ENCODE measurements at places on chromosomes 7 and 10.
A peak's percentile ranks its signal among the peaks of the same experiment; 100 is the strongest.

DNA sequence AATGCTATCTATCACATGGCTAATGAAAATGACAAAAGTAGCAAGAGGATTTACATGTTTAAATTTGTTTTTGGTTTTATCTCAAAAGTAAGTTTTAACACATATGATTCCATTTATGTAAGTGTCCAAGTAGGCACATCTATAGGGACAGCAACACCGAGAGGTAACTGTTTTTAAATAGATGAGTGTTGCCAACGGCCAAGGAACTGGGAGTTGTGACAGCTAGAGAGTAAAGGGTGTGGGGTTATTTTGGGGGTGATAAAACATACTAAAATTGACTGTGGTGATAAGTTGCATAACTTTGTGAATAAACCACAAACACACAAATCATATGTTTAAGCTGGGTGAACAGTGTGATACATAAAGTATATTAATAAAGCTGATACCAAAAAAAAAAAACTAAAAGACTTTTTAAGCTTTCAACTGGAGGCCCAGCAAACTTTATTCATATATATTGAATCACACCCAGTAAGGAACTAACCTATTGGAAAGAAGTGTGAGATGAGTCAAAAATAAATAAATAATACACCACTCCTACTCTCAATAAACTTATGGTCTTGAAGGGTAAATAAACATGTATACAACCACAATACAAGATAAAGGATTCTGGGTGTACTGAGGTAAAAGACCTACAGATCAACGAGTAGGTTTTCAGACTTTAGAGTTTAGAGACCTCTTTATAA, 33.0 kb downstream of the LRRC72 start:
- DNase-seq: peak; percentile 4

DNA sequence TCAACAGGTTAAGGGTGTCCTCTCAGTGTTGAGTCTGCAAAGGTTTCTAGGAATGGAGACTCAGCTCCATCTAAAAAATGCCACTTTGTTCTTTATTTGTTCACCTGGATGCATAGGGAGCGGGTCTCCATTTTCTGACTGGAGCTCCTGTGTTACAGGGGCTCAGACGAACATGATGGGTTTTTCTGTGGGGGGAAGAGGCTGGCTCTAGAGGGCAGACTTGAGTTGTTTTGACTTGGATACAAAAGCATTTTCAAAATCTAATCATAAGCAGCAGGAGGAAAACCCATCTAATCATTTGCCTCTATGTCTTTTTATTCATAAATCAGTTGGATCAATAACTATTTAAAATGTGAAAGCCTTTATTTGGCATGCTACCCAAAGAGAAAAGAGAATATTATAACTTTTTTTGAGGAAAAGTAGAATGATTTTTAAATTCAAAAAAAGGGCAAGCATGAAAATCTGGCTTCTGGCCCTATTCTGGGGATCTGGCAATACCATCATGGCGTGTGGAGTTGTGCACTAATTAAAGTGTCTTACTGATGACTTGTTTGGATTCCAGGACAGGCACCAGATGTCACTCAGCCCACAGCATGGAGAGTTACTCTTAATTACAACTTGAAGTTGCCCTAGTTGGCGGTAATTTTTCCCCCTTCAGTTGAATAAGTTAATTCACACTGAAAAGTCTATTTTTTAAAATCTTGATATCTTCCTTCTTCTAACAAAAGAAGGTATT, 594.9 kb downstream of the REEP3 start:
- peak; percentile 1 for DNase-seq

GRCh38 chr7:101206665-101207042, 5.8 kb upstream of the MOGAT3 start:
- DNase-seq: no peak

GRCh38 chr10:130040351-130040750, 70.3 kb downstream of the C10orf143 start:
- DNase-seq: no peak

DNA sequence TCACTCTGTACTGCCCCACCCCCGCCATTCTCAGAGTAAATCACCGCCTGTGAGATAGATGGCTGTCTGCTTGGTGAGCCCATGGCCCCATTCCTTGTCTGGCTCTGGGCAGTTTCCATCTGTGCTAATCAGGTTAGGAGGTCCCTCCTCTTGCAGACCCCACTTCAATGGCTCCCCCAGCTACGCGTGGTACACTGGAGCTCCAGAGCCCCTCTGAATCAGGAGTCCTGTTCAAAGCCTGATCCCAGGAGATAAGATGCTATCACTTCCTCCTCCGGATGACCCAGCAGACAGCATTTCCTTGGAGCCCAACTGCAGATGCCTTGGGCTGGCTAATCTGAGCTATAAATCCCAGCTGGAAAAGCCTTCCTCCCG, 122.3 kb downstream of the SH3PXD2A start:
- no peak for DNase-seq

DNA sequence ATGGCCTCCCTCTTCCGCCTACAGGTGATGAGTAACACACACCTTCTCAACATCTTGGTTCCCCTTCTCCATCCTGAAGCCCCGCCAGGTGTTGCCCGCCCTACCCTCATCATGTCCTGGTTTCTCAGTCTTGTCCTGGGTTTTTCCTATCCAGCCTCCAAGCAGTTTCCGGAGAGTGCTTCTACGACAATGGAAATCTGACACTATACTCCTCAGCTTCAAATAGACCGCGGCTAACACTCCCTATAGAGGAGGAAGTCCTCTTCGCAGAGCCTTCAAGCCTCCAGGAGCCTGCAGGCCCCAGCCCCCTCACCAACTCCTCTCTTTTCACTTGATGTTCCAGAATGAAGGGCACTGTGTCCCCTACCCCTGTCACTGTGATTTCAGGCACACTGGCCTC, 147.4 kb downstream of the PRPF18 start:
- DNase-seq: no peak

DNA sequence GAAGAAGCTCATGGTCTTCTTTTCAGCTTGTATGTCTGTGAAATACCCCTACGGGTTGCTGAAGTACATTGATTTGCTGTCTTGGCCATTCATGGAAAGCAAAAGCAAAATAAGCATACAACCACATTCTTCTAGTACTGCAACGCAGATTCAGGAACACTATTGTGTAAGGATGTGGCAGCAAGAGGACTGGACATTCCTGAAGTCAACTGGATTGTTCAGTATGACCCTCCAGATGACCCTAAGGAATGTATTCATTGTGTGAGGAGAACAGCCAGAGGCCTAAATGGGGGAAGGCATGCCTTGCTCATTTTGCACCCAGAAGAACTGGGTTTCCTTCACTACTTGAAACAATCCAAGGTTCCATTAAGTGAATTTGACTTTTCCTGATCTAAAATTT, 133.4 kb upstream of the ANKRD1 start:
- DNase-seq: peak; percentile 83

DNA sequence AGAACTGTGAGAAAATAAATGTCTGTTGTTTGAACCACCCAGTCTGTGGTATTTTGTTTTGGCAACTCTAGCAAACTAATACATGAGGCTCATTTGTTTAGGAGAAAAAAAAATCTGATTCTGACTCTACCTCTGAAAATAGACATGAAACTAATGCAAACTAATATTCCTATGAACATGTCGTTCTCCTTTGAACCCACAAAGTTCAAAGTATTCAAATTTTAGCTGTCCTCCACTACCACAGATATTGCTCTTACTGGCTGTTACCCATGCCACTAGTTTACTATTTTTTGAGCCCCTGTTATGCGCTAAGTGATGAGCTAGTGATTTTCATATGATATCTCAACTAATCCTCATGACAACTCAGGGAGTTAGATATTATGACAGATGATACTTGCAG, 58.8 kb upstream of the ZNF804B start:
- DNase-seq: no peak

- DNase-seq: no peak
These were observed 267.5 kb upstream of the SP4 start for GRCh38 chr7:21160401-21160800.

DNA sequence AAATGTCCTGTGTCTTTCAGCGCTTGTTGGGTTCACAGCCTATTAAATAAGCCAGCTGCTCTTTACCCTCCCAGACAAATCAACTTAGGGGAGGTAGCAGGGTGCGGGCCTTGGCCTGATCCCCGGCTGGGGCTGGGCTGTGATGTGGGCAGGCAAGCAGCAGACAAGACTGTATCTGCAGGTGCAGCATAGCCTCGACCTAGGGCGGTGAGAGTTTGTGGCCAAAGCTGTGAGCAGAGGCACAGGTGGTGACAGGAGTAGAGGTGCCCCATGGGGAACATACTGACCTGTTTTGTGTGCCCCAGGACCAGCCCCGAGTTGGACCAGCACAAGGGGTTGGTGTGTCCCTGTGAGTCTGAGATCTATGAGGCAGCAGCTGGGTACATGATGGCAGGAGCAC, 885.4 kb downstream of the ZNF37A start:
- no peak for DNase-seq

- no peak for DNase-seq
These were observed 290.1 kb upstream of the KIAA1217 start for GRCh38 chr10:23918839-23919238.

DNA sequence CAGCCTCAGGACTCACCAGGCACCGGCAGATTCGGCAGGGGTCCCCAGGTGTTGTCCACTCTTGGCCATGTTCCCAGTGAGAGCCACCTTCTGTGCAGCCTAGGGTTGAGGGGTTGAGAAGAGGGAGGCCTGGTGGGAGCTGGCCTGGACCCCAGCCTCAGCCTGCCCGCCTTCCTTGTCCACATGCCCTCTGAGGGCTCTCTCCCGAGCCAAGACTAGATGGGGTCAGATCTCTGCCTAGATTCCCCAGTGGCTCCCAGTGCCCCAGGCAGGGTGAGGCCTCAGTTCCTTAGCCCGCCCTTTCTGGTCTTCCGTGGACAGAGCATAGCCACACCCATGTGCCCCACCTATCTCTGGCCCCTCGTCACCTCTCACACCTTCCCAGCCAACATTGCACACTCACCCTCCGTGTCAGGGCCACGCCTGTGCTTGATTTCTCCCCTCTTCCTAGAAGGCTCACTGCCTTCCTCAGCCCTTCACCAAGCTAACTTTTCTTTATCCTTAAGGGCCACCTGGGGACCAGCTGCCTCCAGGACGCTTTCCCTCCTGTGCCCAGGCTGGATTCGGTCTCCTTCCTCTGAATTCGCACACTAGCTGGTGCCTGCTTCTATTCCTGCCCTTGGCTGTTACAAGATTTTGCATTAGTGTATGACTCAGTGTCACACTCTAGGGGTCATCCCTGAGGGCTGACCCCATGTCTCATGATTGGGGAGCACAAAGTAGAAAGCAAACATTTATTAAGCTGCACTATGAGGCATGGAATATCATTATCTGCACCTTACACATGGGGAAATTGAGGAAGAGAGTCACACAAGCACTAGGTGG, 7.5 kb downstream of the KCP start:
- peak; percentile 28 for DNase-seq

DNA sequence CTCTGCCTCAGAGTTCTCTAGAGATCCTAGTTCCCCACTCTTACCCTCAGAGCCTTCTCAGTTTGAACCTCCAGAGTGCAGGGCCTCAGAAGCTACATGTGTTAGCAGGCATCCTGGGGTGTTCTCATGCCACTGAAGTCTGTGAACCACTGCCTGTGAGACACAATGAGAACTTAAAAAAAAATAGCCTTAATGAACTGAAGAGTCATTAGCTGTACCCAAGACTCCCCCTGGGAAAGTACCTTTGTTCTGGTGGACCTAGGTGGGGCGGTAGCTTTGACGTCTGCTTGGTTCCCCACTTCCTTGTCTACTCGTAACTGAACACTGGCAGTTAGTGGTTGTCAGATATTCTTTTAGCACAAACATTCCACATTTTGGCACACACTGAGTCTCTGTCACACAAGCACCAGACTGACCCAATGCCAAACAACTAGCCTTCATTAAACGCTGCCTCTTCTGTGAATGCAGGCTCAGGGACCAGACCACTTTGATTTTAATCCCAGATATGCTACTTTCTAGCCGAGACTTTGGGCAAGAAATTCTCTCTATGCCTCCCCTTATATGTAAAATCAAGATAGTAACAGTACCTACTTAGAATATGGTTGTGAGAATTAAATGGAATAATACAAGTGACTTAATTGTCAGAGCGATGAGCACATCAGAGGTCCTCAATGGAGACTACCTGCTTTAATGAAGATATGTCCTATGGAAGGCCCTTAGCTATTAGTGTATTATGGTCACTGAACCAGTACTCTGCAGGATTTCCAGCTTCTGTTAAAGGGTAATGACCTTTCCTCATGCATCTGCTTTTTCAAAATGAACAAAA, 75.3 kb upstream of the CC2D2B start:
- no peak for DNase-seq

GRCh38 chr7:127346575-127347256, 45.8 kb downstream of the ZNF800 start:
- no peak for DNase-seq

GRCh38 chr10:8242295-8242872, 187.9 kb downstream of the GATA3 start:
- no peak for DNase-seq

DNA sequence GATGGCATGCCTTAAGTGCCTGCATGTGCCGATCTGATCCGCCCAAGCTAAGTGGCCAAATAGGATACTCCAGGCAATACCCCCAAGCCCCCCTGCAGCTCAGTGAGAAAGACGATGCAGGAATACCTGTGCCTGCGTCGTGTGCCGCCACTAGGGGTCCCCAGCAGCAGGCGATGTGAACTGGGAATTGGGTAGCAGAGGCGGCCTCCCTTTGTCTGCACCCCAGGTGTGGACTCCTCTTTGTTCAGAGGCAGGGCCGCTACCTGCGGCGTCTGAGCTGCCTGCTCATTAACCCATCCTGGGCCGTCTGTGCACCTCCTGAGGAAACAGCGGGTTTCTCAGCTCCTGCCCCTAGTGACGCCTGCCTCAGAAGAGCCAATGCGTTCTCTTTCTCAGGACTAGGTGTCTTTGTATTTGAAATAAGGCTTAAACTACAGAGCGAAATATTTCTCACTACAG, 4.8 kb upstream of the CHN2 start:
- DNase-seq: peak; percentile 54

DNA sequence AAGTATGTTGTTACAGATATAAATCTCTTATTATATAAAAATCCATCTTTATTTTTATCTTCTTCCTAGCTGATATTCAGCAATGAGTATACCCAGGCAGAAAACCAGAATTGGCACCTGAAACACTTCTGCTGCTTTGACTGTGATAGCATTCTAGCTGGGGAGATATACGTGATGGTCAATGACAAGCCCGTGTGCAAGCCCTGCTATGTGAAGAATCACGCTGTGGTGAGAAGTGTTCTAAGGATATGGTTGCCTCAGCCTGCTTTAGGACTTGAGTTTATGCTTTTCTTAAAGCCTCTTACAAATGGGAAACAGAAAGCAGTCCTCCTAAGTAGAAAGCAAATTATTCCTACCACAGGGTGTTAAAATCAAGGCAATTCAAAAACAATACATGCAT, 41.9 kb downstream of the TES start:
- no peak for DNase-seq

- peak; percentile 50 for DNase-seq
These were observed 265.1 kb downstream of the PRPF18 start for GRCh38 chr10:13851906-13852305.

DNA sequence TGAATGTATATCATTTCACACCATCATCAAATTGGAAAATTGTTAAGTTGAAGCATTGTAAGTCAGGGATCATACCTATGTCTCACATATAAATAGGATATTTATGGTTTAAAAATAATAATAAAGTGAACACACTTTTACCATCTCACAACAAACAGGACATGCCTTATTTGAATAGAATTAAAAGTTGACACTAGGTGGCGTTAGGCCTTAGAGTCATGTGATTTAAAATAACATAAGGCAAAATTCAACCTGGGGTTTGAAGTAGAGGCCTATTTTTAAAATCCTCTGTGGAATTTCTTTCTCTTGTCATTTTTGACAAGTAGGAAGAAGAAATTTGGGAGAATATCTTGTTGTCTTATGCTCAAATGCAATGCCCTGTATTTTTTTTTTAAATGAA, 184.7 kb upstream of the PCDH15 start:
- peak; percentile 1 for DNase-seq
